ENCODE measurements at places on chromosomes 1 and 21. TPM values are rescaled to one million over a fixed set of nuclear protein-coding genes. Genes with fewer than 3 reads are reported as not detected.

The PRRX1 gene
- total RNA-seq: 124 TPM

GRCh38 chr1:38062361-38063288 lies 16.0 kb upstream of the POU3F1 start:
- no peak for DNase-seq

The PRELP gene
- total RNA-seq: 49.7 TPM

DNA sequence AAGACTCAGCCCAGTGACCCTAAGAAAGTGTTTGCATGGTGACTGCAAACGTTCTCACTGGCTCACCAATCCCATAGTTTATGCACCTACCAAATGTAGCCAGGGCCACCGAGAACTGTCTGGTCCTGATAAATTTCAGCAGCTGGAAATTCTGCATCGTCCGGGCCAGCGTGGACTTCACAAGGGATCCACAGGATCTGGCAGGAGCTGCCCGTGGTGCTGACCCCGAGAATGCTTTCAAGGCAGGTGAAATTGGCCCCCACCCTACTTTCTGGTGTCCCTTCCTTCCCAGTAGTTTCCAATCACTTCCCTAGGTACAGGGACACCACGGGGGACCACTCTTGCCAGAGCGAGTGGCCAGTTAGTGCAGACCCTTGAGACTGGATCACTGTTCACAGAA lies 26.2 kb downstream of the UBASH3A start:
- no peak for DNase-seq

- DNase-seq: no peak
Measured at GRCh38 chr1:236795757-236796667, 920 bp downstream of the MTR start.

- no peak for DNase-seq
Measured at GRCh38 chr1:87956072-87956471, 627.4 kb downstream of the LMO4 start.

DNA sequence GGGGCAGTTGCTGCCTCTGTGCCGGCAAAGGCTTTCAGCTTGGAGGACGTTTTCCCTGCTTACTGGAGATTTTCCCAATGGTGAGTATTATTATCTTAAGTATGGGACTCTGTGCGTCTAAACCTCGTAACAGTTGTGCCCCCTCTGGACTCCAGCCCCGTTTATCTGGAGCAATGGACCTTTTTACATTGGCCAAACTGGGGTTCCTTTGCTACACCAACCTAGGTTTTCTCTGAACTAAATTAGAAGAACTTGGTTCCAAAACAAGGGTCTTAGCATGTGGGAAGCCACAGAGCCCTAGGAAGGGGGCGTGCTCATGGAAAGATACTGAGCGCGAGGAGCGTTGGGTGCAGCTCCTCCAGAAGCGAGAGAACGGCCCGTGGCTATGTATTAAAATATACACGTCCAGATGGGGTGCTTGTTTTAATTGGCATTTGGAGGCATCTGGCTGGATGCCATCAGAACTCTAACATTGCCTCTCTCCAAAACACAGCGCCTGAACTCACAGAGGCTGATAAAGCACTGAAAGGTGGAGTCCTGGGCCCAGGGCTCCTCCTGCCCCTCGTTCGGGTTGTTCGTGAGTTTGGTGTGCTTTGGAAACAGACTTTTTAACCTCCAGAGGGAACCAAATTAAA lies 28.4 kb downstream of the POFUT2 start:
- no peak for DNase-seq

The KCNA3 gene
- total RNA-seq: 0.62 TPM

- DNase-seq: peak; percentile 90
Measured at GRCh38 chr1:23422241-23422877, 2.2 kb downstream of the TCEA3 start.

The PRR9 gene
- total RNA-seq: not detected

GRCh38 chr1:113616156-113616555 lies 143.1 kb downstream of the PHTF1 start:
- no peak for DNase-seq

DNA sequence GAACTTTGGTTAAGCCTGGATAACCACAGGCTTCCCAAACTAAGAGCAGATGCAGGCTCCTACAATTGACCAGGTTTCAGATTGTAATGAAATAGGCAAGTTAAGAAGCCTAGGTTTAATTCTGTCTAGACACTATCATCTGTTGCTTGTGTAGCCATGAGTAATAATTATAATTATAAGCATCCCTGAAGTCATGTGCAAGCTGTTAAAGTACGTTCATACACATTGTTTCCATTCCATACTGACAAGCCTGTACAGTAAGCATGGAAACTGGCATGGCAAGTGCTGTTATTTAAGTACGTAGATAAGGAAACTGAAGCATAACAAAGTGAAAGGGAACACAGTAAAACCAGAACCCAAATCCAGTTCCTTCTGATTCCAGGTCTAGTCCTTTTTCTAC lies 557.2 kb upstream of the BEND5 start:
- DNase-seq: no peak

GRCh38 chr21:16587141-16587581 lies 857.4 kb downstream of the USP25 start:
- no peak for DNase-seq

DNA sequence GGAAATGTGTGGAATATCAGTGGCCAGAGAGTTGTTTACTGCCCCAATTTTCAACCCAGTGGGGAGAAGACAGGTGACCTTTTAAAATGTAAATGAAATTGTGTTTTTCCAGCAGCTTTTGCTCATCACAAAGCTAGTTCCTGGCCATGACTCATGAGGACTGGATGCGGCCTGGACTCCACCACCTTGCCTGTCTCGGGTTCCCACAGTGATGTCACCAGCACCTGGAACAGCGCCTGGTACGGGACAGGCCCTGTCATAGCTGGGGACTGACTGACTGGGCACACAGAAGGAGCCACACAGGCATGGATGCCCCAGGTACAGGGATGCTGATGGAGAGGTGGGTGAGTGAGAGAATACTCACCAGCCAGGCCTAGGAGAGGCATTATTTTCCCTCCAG lies 277.1 kb downstream of the AJAP1 start:
- DNase-seq: no peak

GRCh38 chr1:15722836-15723532 lies 13.1 kb upstream of the SLC25A34 start:
- no peak for DNase-seq

The MACF1 gene
- total RNA-seq: 331 TPM

The TAF5L gene
- 12.5 TPM for total RNA-seq

GRCh38 chr1:112889052-112889768 lies 66.8 kb downstream of the SLC16A1 start:
- no peak for DNase-seq

- DNase-seq: no peak
Measured at GRCh38 chr1:150815871-150816270, 7.8 kb upstream of the CTSK start.

DNA sequence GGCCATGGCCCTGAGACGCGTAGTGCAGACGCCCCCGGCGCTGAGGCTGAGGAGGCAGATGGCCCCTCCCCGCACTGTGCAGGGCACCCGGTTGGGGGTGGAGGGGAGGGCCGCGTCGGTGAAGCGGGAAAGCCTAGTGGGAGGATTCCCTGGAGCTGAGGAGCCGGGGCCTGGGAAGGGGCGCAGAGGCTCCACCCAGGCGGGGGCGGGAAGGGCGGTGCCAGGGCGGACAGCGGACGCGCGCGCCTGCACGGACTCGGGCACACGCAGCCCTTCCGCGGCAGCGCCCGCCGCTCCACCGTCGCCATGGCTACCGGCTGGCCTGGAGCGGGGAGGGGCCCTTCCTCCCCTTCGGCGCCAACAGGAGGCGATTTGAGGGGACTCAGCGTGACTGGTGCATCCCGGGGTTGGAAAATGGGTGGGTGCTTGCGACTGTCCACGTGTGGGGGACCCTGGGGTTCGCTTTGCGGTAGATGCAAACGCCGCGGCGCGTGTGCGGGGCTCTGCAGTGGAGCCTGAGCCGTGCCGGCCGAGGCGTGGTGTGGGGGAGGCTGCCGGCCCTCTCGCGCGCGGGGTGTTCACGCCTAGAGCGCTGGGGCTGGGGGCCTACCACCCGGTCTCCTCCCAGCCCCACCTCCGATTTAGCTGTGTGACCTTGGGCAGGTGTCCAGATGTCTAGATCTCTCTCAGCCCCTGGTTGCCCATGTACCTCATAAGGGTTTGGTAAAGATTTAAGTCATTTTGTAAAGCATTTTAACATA lies 35.1 kb downstream of the PTPRF start:
- DNase-seq: peak; percentile 79

DNA sequence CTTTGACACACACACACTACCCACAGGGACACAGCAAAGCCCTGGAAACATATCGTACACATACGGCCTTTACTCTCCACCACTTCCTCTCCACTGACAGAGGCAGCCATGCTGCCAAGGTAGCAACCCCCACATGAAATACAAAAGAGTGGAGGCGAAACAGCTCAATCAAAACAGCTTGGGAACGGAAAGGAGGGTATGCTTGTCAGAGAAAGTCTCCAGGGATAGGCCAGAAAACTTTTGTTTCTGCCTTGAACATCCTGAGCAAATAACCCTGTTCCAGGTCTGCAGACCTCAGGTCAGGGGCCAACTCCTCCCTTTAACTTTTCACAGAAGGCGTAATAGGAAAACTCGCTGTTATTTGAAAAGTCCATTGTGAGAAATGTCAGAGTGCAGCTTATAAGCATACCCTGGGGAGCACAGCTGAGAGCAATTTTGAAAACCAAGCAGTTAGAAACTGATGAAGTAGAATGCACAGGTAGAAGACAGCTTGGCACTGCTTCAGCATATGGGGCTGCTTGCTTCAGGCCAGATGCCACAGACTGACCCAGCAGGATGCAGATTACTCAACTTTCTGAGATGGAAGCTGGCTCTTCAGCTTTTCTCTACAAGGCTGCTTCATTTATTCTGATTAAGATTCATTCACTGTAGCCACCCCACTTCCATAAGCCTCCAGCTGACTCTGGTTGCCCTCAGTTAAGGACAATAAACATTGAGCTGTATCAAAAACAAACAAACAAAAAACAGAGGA lies 18.0 kb downstream of the KIAA0319L start:
- no peak for DNase-seq

The TNNI3K gene
- 55.2 TPM for total RNA-seq

The NR1I3 gene
- not detected for total RNA-seq

The TCHH gene
- 0.05 TPM for total RNA-seq

- no peak for DNase-seq
Measured at GRCh38 chr1:50060279-50060678, 36.5 kb upstream of the AGBL4 start.

The UBL4B gene
- not detected for total RNA-seq

- no peak for DNase-seq
Measured at GRCh38 chr1:165369255-165369848, 12.8 kb upstream of the LMX1A start.

The MTARC2 gene
- total RNA-seq: 22.1 TPM

The CTSE gene
- not detected for total RNA-seq

DNA sequence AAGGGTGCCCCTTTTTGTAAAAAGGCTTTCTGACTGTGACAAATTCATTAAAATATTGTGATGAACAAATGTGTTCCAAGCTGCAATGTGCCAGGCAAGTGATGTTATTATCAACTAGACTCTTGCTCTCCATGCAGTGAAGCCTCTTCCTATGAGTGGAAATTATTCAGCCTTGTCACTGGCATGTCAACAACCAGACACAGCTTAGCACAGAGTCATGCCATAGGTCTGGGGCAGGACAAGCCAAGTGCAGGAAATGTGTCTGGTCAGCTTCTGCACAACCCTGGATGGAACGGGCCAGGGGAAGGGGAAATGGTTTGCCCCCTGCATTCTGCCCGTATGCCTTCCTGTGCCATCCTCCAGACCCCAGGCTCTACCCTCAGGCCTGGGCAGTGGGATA lies 27.4 kb upstream of the GJA5 start:
- no peak for DNase-seq

- DNase-seq: no peak
Measured at GRCh38 chr1:215360758-215361157, 206.3 kb upstream of the KCTD3 start.

The SPOCD1 gene
- 0.19 TPM for total RNA-seq

- no peak for DNase-seq
Measured at GRCh38 chr1:33159577-33159976, 22.3 kb downstream of the TRIM62 start.

- no peak for DNase-seq
Measured at GRCh38 chr1:14724246-14724645, 125.8 kb downstream of the KAZN start.

The FCRL5 gene
- 0.30 TPM for total RNA-seq

The GBP3 gene
- 6.6 TPM for total RNA-seq

DNA sequence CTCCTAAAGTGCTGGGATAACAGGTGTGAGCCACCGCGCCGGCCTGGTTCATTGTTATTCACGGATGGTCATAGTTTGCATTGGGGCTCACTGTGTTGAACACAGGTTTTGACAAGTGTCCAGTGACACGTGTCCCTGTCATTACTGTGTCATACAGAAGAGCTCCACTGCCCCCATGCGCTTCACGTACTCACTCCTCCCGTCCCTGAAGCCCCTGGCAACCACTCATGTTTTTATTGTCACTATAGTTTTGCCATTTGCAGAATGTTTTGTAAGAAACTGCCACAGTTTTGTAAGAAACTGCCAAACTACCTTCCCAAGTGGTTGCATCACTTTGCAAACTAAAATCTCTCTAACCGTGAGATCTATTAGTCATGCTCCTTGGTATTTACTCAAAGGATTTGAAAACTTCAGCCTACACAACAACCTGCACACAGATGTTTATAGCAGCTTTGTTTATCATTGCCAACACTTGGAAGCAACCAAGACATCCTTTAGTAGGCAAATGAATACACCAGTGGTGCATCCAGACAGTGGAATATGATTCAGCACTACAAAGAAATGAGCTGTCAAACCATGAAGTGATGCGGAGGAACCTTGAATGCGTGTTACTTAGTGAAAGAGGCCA lies 163.2 kb upstream of the COL6A1 start:
- DNase-seq: no peak

Measured in cardiac septum (tissue), 1 donor.